ENCODE measurements at places on chromosomes 7 and 10.

GRCh38 chr10:75646218-75646915 lies 214.9 kb downstream of the LRMDA start:
- DNase-seq: no peak

- DNase-seq: no peak
These were observed 149.4 kb downstream of the SNX10 start for GRCh38 chr7:26441002-26441521.

DNA sequence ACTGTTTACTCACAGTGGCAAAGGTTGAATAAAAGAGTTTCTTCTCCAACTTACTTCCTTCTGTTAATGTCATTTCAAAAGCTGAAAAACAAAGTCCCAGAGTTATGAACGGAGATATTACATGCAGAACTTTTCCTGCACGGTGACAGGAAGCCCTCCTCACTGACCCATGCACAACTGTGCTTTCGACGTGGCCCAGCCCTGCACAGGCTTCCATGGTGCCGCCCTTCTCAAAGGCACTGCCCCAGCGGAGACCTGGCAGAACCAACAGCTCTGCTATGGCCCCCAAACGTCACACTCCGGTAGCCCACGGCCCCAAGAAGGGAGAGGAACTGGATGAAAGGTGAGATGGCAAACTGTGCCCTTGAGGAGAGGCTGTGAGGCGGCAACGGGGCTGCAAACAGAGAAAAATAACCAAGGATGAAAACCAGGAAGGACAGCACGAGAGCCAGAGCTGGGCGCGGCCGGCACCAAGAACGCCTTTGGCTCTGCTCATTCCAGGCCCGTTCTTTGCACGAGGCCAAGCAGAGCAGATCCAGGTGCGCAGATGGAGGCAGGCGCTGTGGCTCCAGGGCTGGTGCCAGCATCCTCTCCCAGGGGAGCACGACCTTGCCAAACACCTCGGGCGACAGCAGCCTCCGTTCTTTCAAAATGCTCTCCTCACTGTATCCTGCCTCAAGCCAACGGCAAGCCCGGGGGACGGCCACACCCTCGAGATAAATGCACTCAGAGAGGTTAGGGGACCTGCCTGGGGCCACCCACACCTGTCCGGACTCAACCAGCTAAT lies 7.0 kb upstream of the FUOM start:
- no peak for DNase-seq

DNA sequence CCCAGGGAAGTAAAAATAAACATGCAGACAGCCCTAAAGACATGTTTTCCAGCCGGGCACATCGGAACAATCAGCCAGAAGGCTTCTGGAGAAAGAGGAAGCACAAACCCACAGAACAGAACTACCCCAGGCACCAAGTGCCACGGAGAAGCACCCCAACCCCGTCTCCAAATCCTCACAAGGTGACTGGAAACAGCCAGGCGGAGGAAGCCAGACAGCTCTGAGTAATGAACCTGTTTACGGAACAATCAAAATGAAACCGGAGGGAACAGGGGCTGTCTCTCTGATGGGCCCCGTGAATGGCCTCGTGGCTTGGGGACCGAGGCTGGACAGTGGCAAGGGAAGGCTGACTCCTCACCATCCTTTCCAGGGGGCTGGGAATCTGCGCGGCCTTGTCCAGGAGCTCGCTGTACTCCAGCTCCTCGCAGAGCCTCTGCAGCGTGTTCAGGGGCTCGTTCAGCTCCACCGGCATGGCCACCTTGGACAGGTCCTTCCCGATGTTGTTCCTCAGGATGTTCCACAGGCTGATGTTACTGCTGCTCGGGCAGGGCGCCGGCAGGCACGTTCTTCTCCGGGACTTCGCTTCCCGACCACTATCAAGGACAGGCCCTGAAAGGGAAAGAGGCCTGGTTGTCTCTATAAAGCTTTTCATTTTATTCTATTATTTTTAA lies 77.0 kb upstream of the GSDME start:
- no peak for DNase-seq

DNA sequence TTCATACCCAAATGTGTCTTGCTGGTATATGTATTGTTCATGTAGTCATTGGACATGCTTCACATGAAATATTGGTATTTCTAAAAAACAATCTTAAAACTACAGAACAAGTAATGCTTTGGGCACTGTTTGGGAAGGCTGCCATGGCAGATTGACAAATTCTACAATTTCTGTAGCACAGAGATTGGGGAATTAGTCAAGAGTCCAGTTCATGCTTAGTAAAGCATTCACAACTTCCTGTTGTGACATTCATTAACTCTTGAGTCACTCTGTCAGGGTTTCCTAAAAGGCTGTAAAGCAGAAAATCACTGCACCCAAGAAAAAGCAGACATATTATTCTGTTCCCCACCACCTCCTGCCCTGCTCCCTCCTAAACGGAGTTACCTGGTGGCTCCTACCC lies 398.9 kb downstream of the PHTF2 start:
- DNase-seq: no peak

- no peak for DNase-seq
These were observed 5.5 kb downstream of the IGFBP3 start for GRCh38 chr7:45915606-45916005.

- no peak for DNase-seq
These were observed 41.4 kb downstream of the EXOC4 start for GRCh38 chr7:133294234-133294633.

- DNase-seq: no peak
These were observed 66.9 kb downstream of the EGFR start for GRCh38 chr7:55085511-55086412.

DNA sequence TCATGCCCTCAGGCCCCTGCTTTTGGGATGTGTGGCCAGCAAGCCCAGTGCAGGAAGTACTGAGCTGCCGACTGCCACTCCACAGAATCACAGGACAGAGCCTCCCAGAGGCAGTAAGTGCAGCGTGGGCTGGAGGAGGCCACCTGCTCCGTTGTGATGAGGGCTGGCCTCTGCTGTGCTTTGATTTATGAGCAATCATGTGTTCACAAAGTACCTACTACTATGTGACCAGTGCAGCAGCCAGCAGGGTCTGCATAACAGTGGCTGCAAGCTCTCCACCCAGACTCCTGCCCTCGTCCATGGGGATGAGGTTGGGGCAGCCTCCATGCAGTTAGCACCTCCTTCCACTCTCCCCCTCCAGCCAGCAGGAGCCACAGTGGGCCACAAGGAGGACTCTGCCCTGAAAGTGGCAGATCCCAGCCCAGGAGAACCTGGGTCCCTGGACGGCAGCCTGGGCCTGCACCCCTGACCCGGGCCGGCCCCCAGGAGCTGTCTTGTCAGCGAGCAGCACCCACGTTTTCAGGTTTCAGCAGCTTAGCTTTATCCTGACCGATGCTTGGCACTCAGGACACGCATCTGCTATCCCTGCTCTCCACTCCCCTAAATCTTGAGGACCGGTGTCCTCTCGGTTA lies 37.7 kb upstream of the INSIG1 start:
- no peak for DNase-seq

- no peak for DNase-seq
These were observed 552.9 kb downstream of the ARL4A start for GRCh38 chr7:13240349-13240748.

DNA sequence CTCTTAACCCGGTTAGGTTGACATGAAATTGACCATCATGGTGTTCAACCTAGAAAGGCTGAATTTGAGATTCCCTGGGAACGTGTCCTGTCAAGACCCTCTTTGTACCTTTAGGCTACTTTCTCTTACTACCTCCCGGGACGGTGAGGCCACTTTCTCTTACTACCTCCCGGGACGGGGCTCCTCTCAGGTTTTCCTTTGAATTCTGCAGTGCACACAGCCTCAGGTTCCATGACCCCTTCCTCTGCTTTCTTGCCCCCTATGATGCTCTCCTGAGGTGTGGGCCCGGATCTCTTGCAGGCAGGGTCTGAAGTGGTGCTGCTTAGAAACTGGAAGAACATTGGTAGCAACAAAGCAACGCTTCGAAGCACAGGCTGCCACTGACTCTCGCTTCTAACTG lies 155.3 kb downstream of the CAMK1D start:
- DNase-seq: no peak

DNA sequence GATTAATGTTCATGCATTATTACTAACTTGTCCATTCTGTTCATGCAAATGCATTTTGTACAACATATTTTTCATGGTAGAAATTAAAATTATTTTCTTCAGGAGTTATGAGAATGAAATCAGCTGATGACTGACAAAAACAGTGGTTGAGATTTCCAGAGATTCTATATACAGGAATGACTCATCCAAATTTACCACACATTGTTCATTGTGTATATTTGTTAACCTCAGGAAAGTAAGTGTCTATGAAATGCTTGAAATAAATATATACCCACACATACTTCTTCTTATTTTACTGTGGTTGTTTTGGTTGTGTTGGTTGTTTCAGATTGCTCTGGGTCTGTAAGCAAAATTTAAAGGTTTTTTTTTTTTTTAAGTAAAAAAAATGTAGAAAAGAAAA lies 108.1 kb upstream of the SP8 start:
- DNase-seq: no peak

GRCh38 chr7:25894902-25895791 lies 256.9 kb upstream of the NFE2L3 start:
- DNase-seq: peak; percentile 53

DNA sequence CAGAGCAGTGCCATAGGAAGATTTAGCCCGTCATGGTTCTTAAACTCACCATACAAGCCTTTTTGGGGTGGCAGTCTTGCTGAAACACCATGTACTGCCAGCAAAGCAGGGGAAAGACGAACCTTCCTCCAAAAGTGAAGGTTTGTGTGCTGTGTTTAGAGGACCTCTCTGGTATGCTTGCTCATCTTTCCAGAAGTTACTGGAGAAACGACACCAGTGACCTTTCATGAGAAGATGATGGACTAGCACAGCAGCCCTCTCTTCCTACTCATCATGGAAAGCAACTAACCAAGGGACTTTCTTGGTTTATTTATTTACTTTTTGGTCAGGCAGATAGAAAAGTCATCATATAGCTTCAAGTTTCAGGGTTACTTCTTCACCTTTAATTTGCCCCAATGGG lies 247.4 kb downstream of the PTEN start:
- DNase-seq: no peak

- peak; percentile 59 for DNase-seq
These were observed 131.4 kb downstream of the PRPF18 start for GRCh38 chr10:13717936-13718772.

DNA sequence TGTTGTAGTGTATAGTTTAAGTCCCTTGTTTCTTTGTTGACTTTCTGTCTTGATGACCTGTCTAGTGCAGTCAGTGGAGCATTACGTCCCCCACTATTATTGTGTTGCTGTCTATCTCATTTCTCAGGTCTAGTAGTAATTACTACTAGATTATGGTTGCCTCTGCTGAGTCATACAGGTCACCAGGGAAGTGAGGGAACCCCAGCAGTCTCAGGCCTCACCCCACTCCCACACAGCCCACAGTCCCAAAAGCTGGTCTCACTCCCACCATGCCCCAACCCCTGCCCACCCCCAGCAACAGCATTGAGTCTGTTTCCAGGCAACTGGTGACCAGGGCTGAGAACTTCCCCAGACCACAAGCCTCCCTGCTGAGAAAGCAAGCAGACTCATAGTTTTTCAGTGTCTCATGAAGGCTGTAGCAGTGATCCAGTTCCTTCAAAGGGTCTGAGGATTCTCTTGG lies 88.0 kb downstream of the PLXDC2 start:
- DNase-seq: no peak

DNA sequence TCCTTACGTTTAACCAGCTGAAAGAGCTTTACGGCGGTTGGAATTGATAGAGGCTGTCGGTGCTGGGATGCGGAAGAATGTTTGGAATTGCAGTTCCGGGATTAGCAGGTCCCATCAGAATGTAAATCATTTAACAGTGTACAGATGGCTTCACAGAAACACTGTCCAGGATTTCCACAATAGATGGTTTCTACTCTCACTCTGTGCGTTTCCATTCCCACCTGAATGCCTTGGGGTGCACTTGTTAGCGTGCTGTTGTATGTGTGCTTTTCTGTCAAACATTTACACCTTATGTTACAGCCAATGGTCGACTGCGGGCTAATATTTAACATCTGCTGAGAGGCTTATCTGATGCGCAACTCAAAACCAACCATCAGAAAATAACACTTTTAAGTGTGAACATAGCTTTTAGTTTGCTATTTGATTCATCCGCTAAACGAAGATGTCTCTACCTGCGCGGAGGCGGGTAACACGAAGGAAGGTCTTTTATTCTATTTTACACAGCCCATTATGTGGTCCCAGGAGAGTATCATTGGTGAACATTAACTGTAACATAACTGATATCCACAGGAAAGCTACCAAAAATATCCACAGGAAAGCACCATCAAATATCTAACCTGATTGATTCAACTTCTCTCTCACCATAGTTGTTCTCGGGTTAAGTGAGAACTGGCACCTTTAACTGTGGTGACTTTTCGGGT lies 179.0 kb downstream of the PRPF18 start:
- no peak for DNase-seq

DNA sequence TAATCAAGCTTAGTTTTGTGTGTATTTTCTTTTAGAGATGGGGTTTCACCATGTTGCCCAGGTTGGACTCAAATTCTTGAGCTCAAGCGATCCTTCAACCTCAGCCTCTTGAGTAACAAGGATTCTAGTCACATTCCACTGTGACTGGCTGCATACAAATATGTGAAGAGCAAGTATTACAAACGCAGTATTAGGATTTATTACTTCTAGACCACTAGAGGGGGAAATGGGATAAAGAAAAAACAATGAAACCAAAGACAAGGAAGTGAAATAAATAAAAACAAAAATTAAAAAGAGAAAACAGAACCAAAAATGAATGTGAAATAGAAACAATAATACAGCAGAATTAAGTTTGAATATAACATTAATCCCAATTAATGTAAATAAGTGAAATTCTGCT lies 308.7 kb downstream of the ANKRD30A start:
- DNase-seq: no peak

GRCh38 chr10:12381536-12382156 lies 32.3 kb downstream of the CAMK1D start:
- no peak for DNase-seq

DNA sequence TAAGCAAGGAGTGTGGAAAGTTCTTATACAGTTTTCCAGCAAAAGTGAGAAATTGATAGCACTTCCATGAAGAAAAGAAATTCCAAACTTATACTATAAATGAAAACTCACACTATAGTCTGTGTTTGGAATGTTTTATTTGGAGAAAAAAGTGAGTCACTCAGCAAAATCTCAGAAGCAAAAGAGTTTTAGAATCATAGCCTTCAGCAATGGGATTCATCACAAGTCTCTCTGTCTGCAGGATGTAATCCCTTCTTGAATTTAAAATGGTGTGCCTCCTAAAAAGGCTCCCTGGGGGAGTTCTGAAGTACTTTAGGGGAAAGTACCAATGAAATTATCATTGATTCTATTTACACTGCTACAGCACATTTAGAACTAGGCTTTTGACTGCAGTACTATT lies 756.4 kb downstream of the XPNPEP1 start:
- no peak for DNase-seq

GRCh38 chr10:98422182-98422581 lies 7.2 kb upstream of the PYROXD2 start:
- no peak for DNase-seq

GRCh38 chr7:80826520-80827238 lies 92.2 kb downstream of the SEMA3C start:
- no peak for DNase-seq

DNA sequence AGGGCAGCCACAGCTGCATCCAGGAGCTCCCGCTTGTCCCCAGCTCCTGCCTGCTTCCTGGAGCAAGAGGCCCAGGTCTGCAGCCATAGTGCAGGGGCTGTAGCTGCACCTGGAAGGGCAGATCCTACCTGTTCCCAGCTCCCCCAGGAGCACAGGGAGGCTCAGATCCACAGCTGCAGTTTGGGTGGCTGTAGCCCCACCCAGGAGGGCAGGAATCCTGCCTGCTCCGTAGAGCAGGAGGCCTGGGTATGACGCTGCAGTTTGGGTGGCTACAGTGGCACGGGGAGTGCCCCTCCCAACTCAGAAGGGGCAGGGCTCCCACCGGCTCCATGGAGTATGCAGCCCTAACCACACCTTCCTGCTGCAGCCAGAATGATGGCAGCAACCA lies 26.7 kb upstream of the CDCA7L start:
- no peak for DNase-seq
